ENCODE measurements at places on chromosomes 3 and 15.

DNA sequence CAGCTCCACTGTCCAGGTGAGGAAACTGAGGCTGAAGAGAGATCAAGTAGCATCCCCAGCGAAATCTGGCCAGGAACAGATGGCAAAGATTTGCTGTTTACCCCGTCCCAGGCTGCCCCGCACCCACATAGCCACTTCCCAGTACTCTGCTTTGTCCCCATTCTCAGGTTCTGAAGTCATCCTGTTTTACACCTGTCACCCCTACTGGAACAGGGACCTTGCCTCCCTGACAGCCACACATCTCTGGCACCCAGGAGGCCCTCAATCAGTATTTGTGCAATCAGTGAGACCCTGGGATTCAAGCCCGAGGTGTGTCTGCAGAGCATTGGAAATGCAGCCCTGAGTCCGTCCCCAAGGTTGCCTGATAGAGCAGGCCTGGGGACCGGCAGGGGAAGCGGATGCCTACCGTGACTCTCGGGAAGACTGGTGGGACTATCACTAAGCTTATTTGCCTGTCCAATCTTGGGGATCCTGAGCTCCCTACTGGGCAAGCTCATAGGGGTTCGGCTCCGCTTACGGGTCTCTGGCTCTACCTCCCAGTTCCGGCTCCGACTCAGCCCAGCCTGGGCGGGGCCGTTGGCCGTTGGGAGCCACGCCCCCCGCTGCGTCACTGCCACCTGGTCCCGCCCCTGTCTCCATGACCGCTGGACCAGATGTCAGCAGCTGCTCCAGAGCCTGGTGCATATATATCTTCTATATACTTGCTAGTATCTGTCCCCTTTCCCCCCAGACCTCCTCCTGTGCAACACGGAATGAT lies 17.5 kb upstream of the FANCD2 start:
- peak; percentile 96 for DNase-seq

- no peak for DNase-seq
Measured at GRCh38 chr3:146178006-146178689, 17.2 kb upstream of the PLOD2 start.

GRCh38 chr3:33054100-33055092 lies 42.5 kb downstream of the GLB1 start:
- no peak for DNase-seq

- DNase-seq = no peak
Measured at GRCh38 chr15:58241872-58242271, 103.7 kb downstream of the AQP9 start.

DNA sequence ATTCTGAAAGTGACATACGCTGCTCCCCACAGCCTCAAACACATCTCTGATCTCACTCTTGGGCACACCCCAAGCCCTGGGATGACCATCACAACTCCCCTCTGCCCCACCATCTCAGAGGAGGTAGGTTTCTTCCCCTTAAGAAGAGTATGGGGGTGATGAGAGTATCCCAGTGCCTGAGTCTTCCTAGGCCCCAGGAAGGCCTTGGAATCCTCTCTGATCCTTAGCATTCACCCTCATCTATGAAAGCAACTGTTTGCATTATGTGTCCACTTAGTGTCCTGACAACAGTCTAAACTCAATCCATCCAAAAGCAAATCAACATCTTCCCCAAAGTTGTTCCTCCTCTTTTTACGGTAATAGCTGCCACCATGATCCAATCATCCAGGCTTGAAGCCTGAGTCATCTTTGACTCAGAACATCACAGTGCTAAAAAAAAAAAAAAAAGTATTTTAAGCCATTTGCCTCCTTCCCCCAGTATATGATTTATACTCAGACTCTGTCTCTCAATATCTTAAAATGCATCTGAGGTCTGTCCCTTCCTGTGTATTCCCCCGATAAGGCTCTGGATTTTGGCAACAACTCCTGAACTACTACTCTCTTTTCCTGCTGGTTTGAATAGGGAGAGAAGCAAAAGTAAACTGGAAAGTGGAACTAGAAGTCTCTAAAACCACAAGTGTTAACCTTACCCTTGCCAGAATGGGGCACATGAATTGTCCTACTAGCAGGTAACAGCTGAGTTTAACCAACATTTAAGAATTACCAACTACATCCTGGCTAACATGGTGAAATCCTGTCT lies 22.5 kb downstream of the POPDC2 start:
- DNase-seq = no peak

DNA sequence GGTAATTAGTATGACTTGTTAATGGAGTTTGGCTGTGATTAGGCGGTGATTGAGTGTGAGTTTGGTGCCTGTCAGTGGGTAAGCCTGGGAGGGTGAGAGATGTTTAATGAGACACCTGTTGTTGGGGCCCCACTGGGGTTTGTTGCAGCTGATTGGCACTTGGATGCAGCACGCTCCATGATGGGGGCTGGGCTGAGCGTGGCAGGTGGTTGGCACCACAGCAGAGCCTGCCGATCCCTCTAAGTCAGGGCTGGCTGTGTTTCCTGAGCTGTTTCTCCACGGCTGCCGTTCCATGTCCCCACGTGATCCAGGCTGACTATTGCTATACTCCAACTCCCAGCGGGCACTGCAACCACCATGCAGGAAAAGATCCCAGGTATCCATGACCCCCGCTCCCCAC lies 93.5 kb upstream of the ARRDC4 start:
- no peak for DNase-seq

GRCh38 chr3:157122832-157123427 lies 37.0 kb downstream of the CCNL1 start:
- peak; percentile 5 for DNase-seq

GRCh38 chr15:91919014-91919534 lies 65.6 kb downstream of the SLCO3A1 start:
- no peak for DNase-seq

DNA sequence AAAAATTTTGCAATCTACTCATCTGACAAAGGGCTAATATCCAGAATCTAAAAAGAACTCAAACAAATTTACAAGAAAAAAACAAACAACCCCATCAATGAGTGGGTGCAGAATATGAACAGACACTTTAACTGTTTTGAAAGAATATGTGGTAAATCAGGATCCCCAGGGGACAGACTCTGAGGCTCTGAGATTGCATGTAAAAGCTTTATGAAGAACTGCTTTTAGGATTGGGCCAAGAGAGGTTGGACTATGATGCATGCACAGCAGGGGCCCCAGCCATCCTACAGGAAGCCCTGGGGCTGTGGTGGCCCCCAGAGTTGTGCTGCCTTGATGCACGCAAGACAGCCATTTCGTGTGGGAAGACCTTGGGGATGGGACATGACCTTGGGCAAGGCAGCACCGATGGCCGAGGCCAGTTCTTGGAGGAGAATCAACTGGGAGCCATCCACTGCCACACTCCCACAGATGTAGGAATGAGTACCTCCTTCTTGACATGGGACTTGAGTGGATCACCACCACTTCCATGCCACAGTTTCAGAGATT lies 298.1 kb upstream of the THBS1 start:
- DNase-seq = no peak

- DNase-seq = peak; percentile 87
Measured at GRCh38 chr15:75454471-75455378, 3.2 kb upstream of the SIN3A start.

DNA sequence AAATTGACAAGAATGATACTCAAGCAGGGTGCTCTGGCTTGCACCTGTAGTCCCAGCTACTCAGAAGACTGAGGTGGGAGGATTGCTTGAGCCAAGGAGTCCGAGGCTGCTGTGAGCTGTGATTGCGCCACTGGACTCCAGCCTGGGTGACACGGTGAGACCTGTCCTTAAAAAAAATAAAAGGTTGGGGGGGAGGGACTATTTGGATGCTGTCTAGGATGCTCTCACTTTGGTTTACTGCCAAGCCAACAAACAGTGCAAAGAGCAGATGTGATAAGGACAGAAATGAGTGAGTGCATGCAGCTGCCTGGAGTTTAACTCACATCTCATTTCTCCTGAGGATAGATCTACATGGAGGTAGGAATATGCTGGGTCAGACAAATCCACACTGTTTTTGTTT lies 130.0 kb downstream of the FRMD4B start:
- DNase-seq = no peak

GRCh38 chr15:101501703-101502373 lies 12.3 kb upstream of the PCSK6 start:
- DNase-seq = peak; percentile 92

- no peak for DNase-seq
Measured at GRCh38 chr3:119669906-119670570, 7.2 kb downstream of the COX17 start.

- DNase-seq = no peak
Measured at GRCh38 chr3:188578576-188579363, 424.8 kb downstream of the LPP start.

DNA sequence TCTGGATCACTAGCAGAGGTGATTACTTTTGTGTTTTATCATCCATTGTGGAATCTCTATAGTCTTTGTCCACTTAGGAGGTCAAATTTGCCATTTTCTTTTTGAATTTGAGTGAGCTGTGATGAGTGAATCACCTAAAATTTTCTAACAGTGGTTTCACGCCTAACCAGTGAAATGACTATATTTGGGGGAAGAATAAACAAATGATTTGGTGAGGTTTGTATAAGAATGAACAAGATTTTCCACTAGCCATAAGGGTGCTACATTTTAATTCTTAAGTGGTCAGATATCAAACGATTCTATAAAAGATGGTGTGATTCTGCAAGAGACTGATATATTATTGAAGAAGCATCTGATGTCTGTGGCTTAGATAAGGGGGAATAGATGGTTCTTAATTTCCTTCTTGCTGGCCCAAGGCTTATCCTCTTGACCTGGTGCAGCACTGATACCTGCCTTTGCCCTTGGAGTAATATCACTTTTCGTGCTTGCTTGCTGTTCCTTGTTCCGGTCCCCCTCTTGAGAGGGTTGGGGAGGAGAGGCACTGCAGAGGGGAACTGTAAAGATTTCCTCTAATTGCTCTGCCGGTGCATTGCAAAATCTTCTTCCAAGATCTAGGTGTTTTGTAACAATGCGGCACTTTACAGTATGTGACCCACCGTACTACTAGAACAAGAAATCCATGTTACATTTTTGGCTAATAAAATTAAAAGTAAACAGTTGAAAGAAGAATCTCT lies 14.5 kb downstream of the C3orf20 start:
- no peak for DNase-seq

GRCh38 chr3:9552252-9552999 lies 1.2 kb downstream of the LHFPL4 start:
- peak; percentile 96 for DNase-seq

- DNase-seq = no peak
Measured at GRCh38 chr15:43169888-43170287, 15.3 kb upstream of the CCNDBP1 start.

DNA sequence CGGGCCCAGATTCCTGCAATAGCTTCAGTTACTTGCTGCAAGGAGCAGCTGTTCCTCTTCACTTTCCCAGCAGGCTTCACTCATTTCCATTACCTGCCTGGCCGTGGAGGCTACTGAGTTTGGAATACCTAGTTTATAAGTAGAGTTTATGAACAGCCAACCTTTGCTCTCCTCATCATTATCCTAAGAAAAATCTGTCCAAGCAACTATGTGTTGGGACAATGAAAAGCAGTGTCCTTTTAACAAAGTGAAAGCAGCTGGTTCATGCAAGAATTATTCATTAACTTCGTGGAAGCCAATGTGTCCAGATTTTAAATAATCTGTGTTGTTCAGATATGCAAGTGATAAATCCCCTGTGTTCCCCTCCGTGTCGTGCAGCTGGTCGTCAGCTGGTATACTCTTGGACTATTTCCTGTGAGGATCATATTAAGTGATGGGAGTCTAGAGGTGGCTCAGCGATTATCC lies 39.3 kb upstream of the SSR3 start:
- DNase-seq = no peak

DNA sequence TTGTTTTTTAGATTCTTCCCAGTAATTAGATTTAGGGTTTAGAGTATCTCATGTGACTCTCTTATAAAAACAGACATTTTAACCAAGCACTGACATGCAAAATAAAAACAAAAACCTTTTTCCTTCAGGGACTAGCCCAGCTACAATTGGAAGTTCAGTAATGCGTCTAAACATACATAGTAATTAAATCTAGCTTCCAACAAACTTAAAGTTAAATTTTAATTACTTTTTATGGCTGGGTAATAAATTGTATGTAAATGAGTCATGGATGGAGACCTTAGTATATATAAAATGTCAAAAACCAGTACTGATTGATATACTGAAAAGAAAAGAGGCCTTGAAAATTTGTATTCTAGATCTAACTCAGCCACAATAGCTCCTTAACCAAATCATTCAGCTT lies 43.6 kb upstream of the AP4E1 start:
- no peak for DNase-seq

DNA sequence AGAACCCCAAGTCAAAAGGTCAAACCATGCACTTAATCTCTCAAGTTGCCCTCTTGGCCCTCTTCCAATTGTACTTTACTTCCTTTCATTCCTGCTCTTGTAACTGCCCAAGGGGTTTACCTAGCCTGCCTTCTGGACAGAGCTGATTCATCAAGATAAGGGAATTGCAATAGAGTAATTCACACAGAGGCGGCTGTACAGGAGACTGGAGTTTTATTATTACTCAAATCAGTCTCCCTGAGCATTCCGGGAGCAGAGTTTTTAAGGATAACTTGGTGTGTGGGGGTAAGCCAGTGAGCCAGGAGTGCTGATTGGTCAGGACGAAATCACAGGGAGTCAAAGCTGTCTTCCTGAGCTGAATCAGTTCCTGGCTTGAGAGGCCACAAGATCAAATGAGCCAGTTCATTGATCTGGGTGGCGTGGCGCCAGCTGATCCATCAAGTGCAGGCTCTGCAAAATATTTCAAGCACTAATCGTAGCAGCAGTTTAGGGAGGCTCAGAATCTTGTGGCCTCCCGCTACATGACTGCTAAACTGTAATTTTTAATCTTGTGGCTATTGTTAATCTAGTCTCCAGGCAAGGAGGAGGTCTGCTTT lies 590.0 kb downstream of the EPHA3 start:
- no peak for DNase-seq

DNA sequence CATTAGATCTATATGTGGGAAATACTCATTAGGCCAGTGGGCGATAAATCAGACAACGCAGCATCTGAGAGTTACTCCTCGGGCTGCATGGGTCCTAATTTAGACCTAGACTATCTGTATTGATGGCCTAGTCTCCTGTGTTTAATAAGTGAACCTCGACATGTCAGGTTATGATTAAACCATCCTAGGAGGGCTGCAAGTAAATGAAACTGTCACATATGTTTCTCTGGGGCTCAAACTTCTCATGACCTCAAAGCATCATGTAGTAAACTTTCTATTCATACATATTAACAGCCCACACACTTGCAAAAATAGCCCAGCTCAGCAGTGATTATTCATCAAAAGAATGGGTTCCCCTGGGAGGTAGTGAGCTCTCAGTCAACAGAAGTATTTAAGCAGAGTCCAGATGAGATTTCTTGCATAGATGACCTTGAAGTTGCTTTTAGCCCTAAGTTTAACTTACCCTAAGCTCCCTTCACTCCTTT lies 51.6 kb downstream of the RAB11A start:
- DNase-seq = no peak
